ENCODE measurements at places on chromosomes 11 and 22.

- no peak for DNase-seq
These were observed 540.0 kb downstream of the SOX6 start for GRCh38 chr11:15816260-15816871.

GRCh38 chr11:32032478-32032877, 58.4 kb upstream of the RCN1 start:
- no peak for DNase-seq

- no peak for DNase-seq
These were observed 78.2 kb downstream of the PPFIBP2 start for GRCh38 chr11:7591987-7592386.

- no peak for DNase-seq
These were observed 2.9 kb downstream of the KIRREL3 start for GRCh38 chr11:126997641-126998040.

- no peak for DNase-seq
These were observed 5.6 kb downstream of the OVOL1 start for GRCh38 chr11:65792456-65792855.

DNA sequence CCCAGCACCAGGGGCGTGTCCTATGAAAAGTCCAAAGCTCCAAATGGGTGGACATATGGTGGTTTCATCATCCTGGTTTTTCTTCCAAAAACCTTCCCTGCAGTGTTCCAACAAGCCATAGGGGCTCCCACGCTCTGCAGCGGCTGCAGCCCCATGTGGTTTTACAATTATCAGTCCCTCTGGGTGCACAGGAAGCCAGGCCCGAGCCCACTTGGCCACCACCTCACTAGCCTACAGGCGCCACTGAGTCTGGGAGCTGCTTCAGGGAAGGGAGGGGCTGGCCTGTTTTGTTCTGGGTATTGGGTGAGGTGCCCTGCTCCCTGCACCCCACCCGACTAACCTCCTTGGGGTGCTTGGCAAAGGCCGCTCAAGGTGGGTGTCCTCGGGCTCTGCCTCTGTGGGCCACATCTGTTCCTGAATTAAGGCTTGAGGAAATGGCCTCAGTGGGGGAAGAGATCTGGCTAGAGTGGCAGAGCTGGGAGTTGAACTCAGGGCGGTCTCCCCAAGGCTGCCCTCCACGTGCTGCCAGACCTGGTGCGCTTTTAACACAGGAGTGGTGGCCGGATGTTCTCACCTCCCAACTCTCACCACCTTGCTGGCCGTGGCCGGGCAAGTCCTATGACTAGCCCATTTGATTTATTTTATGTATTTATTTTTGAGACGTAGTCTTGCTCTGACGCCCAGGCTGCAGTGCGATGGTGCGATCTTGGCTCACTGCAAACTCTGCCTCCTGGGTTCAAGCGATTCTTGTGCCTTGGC, 5.3 kb upstream of the CDC42BPG start:
- no peak for DNase-seq

DNA sequence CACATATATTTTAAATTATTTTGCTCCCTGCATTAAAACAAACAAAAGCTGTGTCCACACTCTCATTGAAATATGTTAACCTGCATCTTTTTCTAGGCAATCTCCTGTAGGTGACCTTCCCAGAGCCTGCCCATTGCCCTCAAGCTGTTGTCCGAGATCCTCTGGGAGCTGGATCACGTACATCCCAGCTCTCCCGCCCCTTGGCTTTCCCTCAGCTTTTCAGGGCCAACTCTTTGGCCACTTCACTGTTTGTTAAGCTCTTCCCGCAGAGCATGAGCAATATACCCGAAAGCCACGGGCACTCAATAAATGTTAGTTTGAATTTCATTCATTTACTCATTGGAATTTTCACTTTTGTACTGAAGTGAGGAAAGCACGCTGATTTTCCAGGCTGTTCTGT, 32.2 kb downstream of the ELMOD1 start:
- DNase-seq = no peak

DNA sequence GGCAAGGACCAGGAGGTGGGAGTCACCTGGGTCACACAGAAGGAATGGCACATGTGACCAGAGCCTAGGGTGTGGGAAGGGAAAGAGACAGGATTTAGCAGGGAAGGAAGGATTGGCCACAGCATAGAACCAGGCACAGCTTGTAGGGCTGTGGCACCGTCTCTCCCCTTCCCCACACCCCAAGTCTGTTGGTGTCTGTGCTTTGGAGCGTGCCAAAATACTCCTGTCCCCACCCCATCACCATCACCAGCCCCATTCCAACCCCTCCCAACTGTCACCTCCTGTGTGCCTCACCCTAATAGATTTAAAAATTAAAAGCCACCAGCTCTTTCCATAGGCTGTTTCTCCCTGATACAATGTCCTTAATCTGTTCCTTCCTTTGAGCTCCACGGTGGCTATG, 18.2 kb downstream of the SGSM1 start:
- no peak for DNase-seq

GRCh38 chr11:78510025-78510596, 64.6 kb downstream of the NARS2 start:
- no peak for DNase-seq

DNA sequence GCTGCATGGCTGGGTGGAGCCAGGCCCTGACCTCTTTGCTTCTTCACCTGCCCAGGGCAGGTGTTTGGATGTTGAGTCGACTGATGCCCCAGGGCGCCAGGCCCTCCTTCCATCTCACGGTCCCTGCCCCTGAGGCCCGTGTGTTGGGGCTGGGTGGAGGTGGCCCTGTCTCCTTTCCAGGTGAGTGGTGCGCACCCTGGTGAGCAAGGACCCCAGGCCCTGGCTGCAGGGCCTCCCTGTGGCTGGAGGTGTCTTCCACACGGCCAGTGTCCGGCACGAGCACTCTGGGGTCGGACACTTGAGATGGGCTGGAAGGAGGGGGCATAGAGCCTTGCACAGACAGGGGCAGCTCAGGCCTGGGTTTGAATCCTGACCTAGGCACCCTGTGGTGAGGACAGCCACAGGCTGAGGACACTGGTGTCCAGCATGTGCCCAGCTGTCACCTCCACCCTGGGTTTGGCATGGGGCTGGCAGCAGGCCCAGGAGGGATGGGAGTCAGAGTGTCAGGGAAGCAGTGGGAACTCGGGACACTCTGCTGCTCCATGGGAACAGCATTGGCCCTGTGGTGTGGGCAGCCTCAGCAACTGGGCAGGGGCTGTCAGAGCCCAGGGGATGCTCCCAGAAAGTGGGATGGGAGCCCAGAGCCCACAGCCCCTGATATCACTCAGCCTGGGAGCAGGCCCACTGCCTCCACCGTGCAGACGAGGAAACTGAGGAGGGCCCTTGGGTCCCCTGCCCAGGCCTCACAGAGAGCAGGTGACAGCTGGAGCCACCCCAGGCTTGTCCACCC, 37.1 kb upstream of the CCDC188 start:
- DNase-seq = no peak

GRCh38 chr11:74069146-74070046, 60.5 kb upstream of the UCP3 start:
- no peak for DNase-seq

- no peak for DNase-seq
These were observed 7.9 kb upstream of the SYT7 start for GRCh38 chr11:61588728-61589191.

- DNase-seq = no peak
These were observed 216.9 kb downstream of the CADM1 start for GRCh38 chr11:115287266-115287665.

DNA sequence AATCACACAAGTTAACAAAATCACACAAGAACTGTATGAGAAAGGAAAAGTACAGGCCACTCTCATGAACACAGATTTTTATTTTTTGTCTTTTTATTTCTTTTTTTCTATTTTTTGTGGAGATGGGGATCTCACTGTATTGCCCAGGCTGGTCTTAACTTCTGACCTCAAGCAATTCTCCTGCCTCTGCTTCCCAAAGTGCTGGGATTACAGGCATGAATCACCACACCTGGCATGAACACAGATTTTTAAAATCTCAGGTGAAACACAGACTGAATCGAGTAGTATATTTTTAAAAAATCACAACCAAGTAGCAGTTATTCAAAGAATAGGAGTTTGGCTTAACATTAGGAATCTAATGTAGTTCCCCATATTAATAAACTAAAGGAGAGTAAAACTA, 18.3 kb downstream of the RNF169 start:
- no peak for DNase-seq

- DNase-seq = no peak
These were observed 30.8 kb downstream of the GNB1L start for GRCh38 chr22:19823902-19824211.

GRCh38 chr22:49506010-49506400, 321.7 kb downstream of the BRD1 start:
- no peak for DNase-seq

DNA sequence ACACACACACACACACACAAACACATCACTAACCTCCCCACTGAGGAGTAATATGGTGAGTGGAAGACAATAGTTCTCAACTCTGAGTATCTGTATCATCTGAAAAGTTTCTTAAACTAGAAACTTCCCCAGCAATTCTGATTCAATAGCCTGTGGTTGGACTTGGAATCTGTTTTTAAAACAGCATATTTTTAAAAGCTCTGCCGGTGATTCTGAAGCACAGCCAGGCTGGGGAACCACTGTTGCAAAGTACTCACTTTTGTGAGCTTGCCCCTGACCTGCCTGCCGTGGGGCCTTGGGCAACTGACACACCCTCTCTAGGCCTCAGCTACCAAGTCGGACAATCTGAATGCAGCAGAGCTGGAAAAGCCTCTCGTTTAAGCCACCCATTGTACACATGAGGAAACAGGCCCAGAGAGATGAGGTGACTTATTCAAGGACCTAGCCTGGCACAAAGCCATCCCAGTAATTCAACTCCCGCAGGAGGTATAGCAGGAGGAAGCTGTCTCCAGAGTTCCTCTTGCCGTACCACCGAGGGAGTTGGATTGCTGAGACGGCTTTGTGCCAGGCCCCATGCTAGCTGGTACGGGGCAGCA, 8.9 kb downstream of the SLC15A3 start:
- DNase-seq = no peak

DNA sequence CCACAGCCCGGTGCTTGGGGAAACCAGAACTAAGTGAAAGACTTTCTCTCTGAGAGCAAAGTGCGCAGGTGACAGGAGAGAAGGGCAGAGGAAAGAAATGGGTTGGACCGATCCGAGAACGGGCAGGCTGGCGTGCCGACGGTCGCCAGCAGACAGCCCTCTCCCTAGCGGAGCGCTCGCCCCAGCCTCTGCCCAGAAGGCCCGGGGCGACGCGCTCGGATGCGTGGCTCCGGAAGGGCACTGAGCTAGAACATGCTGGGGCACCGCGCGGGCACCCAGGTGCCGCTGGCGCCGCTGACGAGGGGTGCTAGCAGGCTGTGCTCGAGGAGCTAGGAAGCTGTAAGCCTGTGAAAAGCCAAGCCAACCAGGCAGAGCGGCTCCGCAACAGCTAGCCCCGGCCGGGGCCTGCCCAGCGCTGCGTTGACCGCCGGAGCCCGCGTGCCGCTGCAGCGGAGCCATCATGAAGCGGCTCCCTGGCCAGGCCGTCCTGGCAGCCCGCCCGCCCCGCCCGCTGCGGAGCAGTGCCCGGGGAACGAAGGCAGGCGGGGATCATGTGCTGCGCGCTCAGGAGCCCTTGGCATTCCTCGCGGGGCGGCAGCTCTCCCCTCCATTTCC, 22.1 kb upstream of the RRAS2 start:
- no peak for DNase-seq

- no peak for DNase-seq
These were observed 13.2 kb upstream of the ADA2 start for GRCh38 chr22:17232406-17232805.

- DNase-seq = no peak
These were observed 472.6 kb downstream of the NELL1 start for GRCh38 chr11:21142007-21142406.

- no peak for DNase-seq
These were observed 10.5 kb downstream of the UCP2 start for GRCh38 chr11:73972187-73972586.

DNA sequence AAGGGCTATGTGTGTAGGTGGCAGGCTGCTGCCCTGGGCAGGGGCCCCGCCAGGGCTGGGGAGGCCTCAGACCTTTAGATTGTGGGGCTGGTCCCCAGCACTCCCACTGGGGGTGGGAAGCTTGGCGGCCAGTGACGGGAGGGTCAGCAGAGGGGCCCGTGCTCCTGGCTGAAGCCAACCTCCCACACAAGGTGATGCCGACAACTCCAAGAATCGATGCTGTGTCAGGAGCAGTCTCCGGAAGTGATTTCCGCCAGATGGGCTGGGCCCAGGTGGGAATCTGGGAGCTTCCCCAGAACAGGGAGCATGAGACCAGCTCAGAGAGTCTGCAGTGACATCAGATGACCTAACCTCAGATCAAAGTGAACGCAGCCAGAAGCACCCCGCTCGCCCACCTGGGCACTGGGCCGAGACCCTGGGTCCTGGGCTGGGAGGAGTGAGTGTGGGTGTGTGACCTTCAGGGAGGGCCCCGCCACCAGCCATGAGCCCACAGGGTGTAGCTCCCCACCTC, 7.7 kb downstream of the TRPM5 start:
- no peak for DNase-seq

DNA sequence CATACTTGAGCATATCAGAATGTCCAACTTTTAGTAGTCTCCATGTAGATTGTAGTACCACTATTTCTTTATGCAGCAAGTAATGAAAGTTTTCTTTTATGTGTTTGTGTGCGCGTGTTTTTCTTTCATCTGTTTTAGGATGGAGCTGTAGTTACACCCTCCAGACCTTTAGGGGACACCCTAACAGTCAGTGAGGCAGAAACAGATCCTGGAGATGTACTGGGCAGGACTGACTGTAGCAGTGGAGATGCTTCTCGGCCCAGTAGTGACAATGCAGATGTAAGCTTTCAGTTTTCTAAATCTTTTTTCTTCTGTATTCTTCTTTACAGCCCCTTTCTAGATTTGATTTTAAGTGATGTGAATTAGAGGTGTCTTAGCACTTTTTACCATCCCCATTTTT, 79.9 kb upstream of the GRIK4 start:
- DNase-seq = no peak

GRCh38 chr22:31497148-31497938, 1.0 kb downstream of the SFI1 start:
- DNase-seq = no peak

GRCh38 chr11:11733246-11733747, 108.5 kb upstream of the USP47 start:
- no peak for DNase-seq

DNA sequence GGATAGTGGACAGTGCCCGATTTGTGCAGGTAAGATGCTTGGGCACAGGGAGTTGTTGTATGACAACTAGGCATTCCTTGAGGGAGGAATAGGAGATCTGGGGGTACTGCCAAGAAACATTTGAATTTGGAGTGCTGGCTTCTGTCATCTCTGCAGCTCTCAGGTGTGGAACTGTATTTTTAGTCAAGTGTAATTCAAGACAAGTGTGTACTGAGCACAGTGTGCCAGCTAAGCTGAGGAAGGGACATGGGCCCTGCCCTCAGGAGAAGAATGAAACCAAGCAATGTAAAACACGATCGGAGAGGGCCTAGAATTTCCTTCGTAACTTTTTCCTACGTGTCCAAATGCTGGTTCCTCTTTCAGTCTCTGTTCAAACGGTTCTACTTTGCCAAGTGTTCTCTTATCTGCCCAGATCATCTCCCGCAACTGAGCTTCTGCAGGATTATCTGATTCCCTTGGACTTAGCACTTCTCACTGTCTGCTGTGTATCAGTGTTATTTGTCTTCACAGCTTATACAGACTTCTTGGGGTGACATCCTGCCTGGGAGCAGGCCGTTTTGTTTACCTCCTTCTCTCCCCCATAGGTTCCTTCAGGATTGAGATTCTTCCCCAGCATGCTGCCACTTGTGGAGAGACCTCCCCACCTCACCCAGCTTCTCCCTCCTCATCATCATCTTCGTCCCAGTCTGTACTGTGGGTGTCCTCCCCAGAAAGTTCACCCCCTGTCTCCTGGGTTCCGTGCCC, 27.6 kb downstream of the ART5 start:
- no peak for DNase-seq

- no peak for DNase-seq
These were observed 716.5 kb downstream of the NELL1 start for GRCh38 chr11:21385669-21386440.

- DNase-seq = no peak
These were observed 54.7 kb downstream of the NF2 start for GRCh38 chr22:29658176-29658575.

Measured in NCI-H1048 (cell line).